ENCODE measurements at places on chromosomes 5 and 9.

DNA sequence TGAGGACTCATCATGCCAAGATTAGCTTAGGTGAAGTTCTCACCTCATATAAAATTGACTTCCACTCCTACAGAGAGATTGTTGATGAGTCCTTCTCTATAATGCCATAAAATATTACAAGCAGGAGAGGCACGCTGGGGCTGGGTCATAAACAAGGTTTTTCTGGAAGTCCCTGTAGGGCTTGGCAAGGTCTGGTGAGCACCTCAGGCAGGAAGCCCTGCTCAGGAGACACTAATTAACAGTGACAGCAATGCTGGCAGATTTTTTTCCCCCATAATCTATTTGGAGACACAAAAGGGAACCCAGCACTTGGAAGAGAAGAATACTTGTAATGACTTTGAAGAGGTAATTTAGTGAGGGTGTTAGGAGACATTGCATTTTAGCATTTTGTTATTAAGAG, 118.7 kb downstream of the DIRAS2 start:
- DNase-seq, result peak; percentile 3

- no peak for DNase-seq
These were observed 16.3 kb downstream of the C9orf152 start for GRCh38 chr9:110191615-110192014.

DNA sequence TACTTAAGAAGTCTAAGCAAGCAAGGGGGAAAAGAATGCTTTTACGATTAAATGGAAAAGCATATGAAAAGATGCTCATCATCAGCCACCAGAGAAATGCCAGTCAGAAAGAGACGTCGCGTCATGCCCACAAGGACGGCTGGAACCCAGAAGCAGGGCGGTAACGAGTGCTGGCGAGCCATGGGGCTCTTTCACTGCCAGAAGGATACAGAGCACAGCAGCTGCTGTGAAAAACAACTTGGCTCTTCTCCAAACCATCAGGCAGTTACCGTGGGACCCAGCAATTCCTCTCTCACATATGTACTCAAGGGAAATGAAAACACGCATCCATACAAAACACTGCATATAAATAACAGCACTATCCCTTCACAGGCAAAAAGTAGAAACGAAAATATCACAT, 95.5 kb downstream of the CAMSAP1 start:
- peak; percentile 78 for DNase-seq

GRCh38 chr5:76083555-76084495, 642 bp downstream of the SV2C start:
- no peak for DNase-seq

- DNase-seq, result no peak
These were observed 35.3 kb upstream of the IQGAP2 start for GRCh38 chr5:76367623-76368371.

GRCh38 chr9:137454145-137454596, 5.0 kb downstream of the NSMF start:
- no peak for DNase-seq

- DNase-seq, result no peak
These were observed 22.4 kb downstream of the ZBTB43 start for GRCh38 chr9:126827227-126827626.

- DNase-seq, result no peak
These were observed 7.6 kb downstream of the MAP3K1 start for GRCh38 chr5:56822981-56823380.

- no peak for DNase-seq
These were observed 21.1 kb upstream of the NOTCH1 start for GRCh38 chr9:136566901-136567300.

- no peak for DNase-seq
These were observed 20.9 kb downstream of the ZNF474 start for GRCh38 chr5:122150215-122150614.

- DNase-seq, result no peak
These were observed 21.1 kb downstream of the ADAMTSL1 start for GRCh38 chr9:18495065-18495464.

- DNase-seq, result peak; percentile 70
These were observed 13.3 kb downstream of the RPS14 start for GRCh38 chr5:150436141-150436680.

DNA sequence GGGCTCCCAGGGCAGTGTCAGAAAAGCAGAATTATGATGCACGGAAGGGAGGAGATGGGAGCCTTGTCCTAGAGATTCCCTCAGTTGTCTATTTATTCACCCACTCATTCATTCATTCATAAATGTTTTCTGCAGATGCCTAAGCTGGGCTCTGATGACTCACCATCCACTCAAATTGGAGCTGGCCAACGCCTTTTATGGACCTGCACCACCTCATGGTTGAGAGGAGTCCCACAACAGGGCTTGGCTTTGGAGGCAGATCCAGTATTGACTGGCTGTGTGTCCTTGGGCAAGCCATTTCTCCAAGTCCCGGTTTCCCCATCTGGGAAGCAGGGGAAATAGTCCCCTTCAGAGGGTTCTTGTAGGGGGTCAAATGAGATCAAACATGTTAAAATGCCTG, 227.8 kb downstream of the MELK start:
- DNase-seq, result no peak

DNA sequence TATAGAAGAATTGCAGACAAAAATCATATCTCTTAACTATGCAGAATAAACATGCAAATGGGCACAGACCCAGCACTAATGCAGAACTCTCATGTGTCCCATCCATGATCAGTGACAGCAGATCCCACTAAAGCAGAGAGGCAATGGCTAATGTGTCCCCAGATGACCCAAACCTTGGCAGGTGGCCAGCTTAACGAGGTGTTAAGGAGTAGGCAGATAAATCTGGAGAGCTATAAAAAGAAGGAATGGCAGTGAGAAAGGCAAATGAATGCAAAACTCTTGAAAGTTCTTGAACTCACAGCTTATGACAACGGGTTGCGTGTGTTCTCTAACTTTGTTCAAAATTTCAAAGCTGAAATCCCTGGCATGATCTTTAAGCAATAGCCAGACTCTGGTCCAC, 265.4 kb downstream of the RASEF start:
- peak; percentile 50 for DNase-seq

DNA sequence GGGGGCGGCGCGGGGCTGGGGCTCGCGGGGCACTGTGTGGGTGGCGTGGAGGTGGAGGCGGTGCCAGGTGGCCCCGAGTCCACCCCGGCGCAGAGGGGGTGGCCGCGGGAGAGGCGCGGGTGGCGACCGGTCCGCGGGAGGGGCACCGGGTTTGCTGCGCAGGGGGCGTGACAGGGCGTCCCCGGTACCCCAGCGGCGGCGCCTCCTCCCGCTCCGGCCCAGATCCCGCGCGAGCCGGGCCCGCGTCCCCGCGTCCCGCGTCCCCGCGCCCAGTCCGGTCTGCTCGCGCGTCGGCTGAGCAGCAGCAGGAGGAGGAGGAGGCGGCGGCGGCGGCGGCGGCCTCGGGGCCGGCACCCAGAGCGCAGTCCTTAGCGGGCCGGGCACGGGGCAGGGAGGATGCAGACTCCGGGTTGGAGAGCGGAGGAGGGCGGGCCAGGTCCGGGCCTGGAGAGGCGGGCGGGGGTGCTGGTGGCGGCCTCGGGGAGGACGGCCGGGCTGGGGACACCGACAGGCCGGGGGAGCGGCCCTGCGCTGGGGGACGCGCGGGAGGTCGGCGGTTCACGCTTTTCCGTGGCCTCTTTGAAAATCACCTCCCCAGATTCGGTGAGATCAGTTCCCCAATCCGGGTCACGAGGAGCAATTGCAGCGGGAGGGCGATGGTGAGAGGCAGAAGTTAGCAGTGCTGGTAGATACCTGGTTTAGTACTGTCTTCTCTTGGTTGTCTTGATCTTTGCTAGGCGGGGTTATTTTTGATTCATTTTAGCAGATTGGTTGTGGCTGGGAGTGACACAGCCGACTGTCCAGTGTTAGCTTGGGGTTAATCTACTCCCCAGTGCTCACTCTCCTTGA, 1.7 kb downstream of the TRIO start:
- peak; percentile 57 for DNase-seq

DNA sequence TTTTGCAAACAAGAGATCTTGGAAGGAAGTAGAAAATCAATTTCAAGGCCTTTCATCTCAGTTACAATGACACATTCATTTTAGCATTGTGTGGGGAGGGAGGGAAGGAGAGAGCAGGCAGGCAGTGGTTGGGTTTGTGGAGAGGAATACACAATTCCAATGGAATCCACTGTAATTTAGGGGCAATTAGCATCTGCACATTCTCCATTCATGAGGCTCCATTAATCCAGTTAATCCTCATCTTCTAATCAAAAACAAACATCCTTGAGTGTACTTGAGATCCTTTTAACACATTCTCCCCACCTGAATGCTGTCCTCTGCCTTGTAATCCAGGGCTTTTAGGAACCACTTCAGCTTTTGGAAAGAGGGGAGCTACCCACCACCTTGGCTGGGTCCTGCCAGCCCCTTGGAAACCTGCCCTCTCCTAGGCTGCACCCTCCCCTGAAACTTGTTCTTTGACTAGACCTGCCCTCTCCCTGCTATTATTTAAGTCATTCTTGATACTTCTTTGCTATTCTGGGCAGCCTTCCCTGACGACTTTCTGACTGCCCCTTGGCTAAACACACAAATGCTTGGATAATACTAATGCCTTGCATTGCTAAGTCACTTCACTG, 271.2 kb downstream of the SLIT3 start:
- no peak for DNase-seq

GRCh38 chr9:35396560-35397215, 93.2 kb upstream of the RUSC2 start:
- DNase-seq, result no peak

GRCh38 chr5:10248378-10249260, 1.1 kb downstream of the ATPSCKMT start:
- DNase-seq, result no peak

DNA sequence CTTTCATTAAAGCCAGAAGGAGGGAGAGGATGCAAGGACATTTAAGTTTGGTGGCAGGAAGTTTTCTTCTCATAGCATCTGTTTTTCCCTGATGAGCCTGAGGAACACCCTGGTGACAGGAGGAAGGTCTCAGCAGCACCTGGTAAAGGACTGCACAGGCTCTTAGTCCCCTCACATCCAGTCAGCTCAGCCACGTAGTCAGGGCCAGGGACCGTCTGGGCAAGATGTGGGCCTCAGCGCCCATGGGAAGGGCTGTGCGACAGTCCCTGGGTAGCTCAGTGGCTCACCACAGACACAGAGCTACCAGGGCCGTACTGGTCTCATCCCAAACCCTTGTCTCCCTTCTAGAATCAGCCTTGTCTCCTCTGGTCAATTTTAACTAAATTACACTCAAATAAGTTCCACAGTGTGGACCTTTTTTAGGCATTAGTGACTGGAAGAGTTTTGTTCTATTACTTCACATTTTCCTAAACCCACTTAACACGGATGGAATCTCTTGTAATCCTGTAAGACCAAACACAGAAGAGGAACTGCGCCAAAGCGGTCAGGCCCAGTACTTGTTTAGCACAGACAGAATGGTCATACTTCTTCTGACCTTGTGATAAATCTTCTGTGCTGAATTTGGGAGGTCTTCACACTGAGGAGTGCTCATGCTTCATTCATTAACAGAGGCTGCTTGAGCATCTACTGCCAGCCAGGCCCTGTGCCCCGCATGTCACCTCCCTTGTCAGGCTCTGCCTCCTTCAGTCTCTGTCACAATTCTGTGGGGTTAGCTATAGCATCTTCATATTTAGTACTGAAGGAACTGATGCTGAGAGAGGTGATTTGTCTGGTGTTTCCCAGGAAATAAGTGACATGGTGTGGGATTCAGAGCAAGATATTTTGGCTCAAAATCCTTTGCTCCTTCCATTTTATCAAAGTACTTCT, 91.4 kb downstream of the ANGPTL2 start:
- DNase-seq, result no peak

DNA sequence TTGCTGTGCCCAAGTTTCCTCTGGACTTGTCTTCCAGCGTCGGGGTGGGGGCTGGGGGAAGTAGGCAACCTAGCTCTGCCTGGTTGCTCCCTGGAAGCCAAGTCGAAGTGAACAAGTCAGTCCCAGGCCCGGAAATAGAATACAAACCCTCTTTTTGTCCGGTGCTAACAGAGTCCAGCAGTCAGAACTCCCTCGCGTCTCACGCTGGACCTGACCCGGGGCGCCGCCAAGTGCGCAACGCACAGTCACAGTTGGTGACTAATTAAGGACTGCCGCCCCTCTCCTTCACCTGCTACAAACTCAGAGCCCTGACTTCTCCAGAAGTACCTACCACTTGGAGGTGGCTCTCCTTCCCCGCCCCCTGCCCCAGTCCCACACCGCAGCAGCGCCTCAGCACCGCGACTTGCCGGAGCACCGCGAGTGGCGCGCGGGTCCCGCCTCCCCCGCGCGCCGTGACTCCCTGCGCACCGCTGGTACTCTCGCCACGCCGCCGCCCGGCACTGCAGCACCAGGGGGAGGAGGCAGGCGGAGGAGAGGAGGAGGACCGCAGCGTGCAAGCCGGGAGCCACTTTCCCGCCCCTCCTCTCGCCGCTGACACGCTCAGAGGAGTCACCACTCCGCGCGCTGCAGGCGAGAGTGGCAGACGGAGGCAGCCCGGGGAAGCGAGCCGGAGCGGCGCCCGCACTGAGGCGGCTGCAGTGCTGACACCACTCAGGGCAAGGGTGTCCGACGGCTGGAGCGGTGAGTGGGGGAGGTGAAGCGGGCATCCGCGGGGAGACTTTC, at the start of gene SV2C:
Gene SV2C, plus strand, starts transcription at position 612 of the 783 bp plus-strand sequence. CDS start 48,368 bp downstream, outside the sequence.
- no peak for DNase-seq

DNA sequence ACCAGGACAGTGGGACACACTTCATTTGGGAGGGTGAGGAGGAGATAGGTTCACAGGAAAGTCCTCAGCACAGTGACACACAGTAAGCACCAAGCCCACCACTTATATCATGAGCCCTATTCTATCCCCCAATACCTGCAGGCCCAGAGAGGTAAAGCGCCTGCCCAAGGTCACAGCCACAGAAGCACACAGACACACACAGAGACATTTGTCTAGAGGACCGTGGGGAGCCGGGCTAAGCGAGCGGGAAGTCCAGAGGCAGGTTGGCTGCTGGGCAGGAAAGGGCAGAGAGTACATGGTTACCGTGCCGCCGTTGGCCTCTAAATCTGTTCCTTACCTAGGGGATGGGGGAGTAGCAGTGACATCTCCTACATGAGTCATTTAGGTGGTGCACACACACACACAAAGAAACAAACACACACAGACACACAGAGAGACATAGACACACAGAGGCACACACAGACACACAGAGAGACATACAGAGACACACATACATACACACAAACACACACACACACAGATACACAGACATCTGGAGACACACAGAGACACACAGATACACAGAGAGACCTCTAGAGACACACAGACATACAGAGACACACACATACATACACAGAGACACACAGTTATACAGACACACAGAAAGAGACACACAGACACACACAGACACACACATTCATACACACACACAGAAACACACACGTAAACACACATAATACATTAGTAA, 15.9 kb upstream of the DUSP1 start:
- no peak for DNase-seq

- DNase-seq, result no peak
These were observed 68.2 kb downstream of the DOCK2 start for GRCh38 chr5:169705322-169705721.
